HCT116 (cell line): ENCODE measurements at places on chromosomes 3 and 15. TPM values are rescaled to one million over a fixed set of nuclear protein-coding genes. Genes with fewer than 3 reads are reported as not detected.

- no peaks in the 10 kb centered on the region for H3K27me3 ChIP-seq
- H3K4me1 ChIP-seq = peaks cover 3% of the 10 kb centered on the region; the same call in 1 of the 2 replicates
- no peak for DNase-seq
- H3K36me3 ChIP-seq = no peaks in the 10 kb centered on the region
Observed at GRCh38 chr3:45841420-45841756, 531 bp downstream of the LZTFL1 start.

- no peak overlapping the region for H3K27ac ChIP-seq
- no peak for DNase-seq
- H3K4me3 ChIP-seq = no peak overlapping the region
- no peaks in the 10 kb centered on the region for H3K4me1 ChIP-seq
- H3K36me3 ChIP-seq = no peaks in the 10 kb centered on the region
Observed at GRCh38 chr15:54150255-54150654, 172.0 kb downstream of the UNC13C start.

GRCh38 chr3:128338536-128339330 lies 128.0 kb downstream of the DNAJB8 start:
- H3K4me3 ChIP-seq = no peak overlapping the region
- no peak overlapping the region for H3K27ac ChIP-seq
- H3K36me3 ChIP-seq = no peaks in the 10 kb centered on the region
- peaks cover 8% of the 10 kb centered on the region for H3K4me1 ChIP-seq
- DNase-seq = no peak

GRCh38 chr15:32979710-32980109 lies 214.8 kb downstream of the FMN1 start:
- H3K27ac ChIP-seq = no peak overlapping the region
- peaks cover 4% of the 10 kb centered on the region; the same call in 1 of the 2 replicates for H3K27me3 ChIP-seq
- no peaks in the 10 kb centered on the region for H3K4me1 ChIP-seq
- H3K36me3 ChIP-seq = no peaks in the 10 kb centered on the region
- DNase-seq = no peak

- no peaks in the 10 kb centered on the region for H3K27me3 ChIP-seq
- no peak for DNase-seq
- no peaks in the 10 kb centered on the region for H3K36me3 ChIP-seq
Observed at GRCh38 chr3:185824051-185825005, 514 bp downstream of the IGF2BP2 start.

- no peak overlapping the region for H3K27ac ChIP-seq
- H3K4me1 ChIP-seq = no peaks in the 10 kb centered on the region
- H3K4me3 ChIP-seq = no peak overlapping the region
- peaks cover 16% of the 10 kb centered on the region; the same call in 1 of the 2 replicates for H3K36me3 ChIP-seq
- DNase-seq = no peak
Observed at GRCh38 chr3:28328188-28329151, 20.1 kb upstream of the ZCWPW2 start.

Gene ITGB5
- total RNA-seq = 77.8 TPM

DNA sequence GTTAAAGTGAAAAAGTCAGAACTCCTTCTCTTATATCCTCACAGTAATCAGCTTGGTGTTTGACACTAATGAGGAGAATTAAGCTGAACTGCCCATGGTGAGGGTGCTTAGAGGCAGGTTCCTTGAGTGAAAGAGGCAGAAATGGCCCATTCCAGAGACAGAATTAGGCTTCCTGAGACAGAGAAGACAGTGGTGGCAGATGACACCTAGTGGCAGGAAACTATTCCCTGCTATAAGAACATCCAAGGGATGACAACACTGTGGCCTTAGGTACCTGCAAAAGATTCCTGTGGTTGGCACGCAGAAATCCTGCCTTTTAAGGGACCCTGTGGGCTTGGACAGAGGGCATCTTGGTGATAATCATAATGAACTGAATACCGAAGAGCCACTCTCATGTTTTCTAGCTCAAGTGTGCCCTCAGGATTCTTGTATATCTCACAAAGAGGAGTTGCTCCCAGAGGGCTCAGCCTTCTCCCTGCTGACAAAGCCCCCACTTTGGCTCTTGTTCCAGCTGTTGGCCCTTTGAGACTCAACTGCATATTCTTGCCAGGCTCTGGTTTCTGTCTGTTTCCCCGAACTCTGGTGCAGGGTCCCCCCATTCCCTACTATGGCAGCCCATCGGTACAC lies 56.0 kb downstream of the KBTBD12 start:
- no peaks in the 10 kb centered on the region for H3K27me3 ChIP-seq
- H3K36me3 ChIP-seq = no peaks in the 10 kb centered on the region
- peak; percentile 54 for DNase-seq

DNA sequence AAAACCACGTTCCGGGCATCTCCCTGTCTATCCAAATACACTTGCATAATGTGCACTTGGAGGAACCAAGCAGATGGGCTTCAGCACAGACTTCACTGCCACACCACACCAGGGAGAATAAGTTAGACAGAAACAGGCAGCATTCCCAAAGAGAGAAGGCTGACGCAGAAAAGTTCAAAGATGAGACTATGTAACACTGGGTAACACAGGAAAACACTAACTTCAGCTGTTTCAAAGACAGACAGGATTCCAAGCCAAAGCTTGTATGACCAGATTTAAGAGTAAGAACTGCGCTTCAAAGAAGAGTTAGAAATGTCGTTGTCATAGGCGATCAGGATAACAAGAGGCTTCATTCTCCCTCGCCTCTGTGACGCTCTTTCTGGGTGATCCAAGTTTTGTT lies 19.9 kb downstream of the SLC51A start:
- no peaks in the 10 kb centered on the region for H3K4me1 ChIP-seq
- H3K27ac ChIP-seq = no peak overlapping the region
- DNase-seq = no peak
- H3K36me3 ChIP-seq = peaks cover 2% of the 10 kb centered on the region; the same call in 1 of the 2 replicates
- no peaks in the 10 kb centered on the region for H3K27me3 ChIP-seq

GRCh38 chr3:94440767-94441493 lies 378.1 kb downstream of the NSUN3 start:
- no peaks in the 10 kb centered on the region for H3K4me1 ChIP-seq
- no peaks in the 10 kb centered on the region for H3K27me3 ChIP-seq
- no peak overlapping the region for H3K27ac ChIP-seq

GRCh38 chr3:46482632-46483350 lies 15.0 kb upstream of the RTP3 start:
- H3K4me3 ChIP-seq = no peak overlapping the region
- no peaks in the 10 kb centered on the region for H3K4me1 ChIP-seq
- no peak overlapping the region for H3K27ac ChIP-seq

Gene FBXO40
- total RNA-seq = not detected

- H3K27me3 ChIP-seq = no peaks in the 10 kb centered on the region
- no peak overlapping the region for H3K27ac ChIP-seq
- H3K4me1 ChIP-seq = no peaks in the 10 kb centered on the region
- H3K36me3 ChIP-seq = no peaks in the 10 kb centered on the region
- H3K4me3 ChIP-seq = no peak overlapping the region
- no peak for DNase-seq
Observed at GRCh38 chr3:79329154-79329553, 438.6 kb downstream of the ROBO1 start.

DNA sequence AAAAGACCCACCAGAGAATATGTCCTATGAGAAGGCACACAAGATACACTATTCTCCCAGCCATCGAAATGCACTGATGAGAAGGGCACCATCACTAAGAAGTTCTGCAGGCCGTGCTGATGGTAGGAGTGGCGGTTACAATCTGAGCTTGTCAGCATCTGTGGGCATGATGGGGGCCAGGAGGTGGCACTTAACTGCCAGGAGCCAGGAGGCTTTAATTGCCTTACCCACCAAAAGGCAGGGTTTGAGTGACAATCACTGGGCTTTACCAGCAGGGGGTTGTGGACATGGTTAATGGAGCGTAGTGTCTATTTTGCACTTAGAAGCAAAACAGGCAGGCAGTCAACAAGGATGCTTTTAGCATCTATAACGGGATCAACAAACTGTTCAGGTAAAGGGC lies 16.0 kb upstream of the SQOR start:
- DNase-seq = no peak
- no peak overlapping the region for H3K27ac ChIP-seq

DNA sequence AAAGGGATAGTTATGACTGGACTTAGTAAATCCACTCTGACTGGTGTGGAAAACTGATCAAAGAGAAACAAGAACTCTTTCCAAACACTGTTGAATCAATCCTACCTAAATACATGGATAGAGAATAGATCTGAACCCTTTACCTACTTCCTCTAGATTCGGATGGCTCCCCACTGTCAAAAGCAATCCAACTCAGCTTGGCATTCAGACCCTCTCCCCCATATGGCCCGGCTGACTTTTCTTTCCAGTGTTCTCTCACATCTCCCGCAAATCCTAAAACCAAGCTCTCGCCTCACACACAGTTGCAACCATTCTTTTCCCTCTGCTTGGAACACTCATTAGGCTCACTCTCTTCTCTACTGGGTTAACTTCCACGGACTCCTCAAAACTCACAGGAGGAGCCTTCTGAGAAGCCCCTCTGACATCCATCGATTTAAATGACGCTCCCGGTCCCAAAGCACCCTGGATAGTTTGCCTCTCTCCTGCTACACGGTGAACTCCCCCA lies 639 bp downstream of the SPICE1 start:
- no peaks in the 10 kb centered on the region for H3K36me3 ChIP-seq
- H3K27ac ChIP-seq = peak overlapping the region; percentile 71
- H3K4me3 ChIP-seq = peak overlapping the region; percentile 87
- no peak for DNase-seq
- peaks cover 16% of the 10 kb centered on the region; the same call in 1 of the 2 replicates for H3K4me1 ChIP-seq

Gene OIP5
- 19.7 TPM for total RNA-seq

Gene KBTBD12
- not detected for total RNA-seq

- no peak overlapping the region for H3K4me3 ChIP-seq
- peak; percentile 56 for DNase-seq
- no peaks in the 10 kb centered on the region for H3K4me1 ChIP-seq
- H3K27ac ChIP-seq = no peak overlapping the region
Observed at GRCh38 chr3:118817748-118818165, 216.9 kb downstream of the IGSF11 start.

- DNase-seq = no peak
- H3K4me1 ChIP-seq = no peaks in the 10 kb centered on the region
- H3K4me3 ChIP-seq = no peak overlapping the region
- H3K27me3 ChIP-seq = no peaks in the 10 kb centered on the region
- H3K27ac ChIP-seq = no peak overlapping the region
Observed at GRCh38 chr3:74491874-74492273, 122.6 kb downstream of the CNTN3 start.

DNA sequence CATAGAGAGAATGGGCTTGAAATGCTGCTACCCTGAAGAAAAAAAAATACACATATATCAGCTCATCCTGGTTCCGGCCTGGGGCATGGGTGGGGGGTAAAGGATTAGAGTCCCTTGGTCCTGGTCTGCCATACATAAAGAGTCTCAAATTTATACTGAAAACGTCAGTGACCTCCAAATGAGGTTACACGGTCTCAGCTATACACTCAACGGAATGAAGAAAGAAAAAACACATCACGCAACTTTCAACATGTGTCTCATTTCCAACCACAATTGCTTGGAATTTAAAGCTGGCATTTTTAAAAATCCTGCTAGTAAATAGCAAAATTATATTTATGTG lies 612.8 kb downstream of the MCTP2 start:
- DNase-seq = no peak
- no peaks in the 10 kb centered on the region for H3K36me3 ChIP-seq
- no peak overlapping the region for H3K27ac ChIP-seq
- H3K4me1 ChIP-seq = no peaks in the 10 kb centered on the region
- H3K4me3 ChIP-seq = no peak overlapping the region
- H3K27me3 ChIP-seq = no peaks in the 10 kb centered on the region

DNA sequence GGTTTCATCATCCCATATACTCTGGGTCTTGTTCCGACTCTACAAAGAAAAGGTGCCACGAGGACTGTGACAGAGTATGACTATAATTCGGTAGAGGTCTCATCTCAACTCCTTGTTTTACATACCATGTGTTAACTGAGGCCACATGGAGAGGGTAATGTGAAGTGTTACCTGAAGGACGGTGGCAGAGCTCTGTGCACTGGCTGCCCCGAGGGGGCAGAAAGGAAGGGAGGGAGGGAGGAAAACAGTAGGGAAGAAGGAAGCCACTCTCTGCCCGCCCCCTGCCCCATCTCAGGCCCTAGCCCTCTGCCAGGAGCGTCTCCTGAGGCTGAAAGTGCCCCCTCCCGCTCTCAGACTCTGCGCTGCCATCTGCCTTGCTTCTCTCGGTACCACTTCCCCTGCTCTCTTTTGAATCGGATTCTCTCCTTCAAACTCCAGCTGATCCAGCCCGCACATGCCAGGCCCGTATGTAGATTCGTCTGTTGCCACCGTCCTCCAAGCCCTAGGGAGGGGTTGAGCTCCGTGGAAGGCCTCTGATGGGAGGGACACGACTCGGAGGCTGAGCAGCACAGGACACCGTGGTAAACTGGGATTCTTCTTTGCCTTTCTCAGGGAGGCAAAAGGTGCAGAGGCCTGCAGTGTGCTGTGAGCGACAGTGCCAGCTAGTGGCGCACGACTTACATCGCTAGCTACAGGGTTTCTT lies 70.5 kb upstream of the ATP10A start:
- no peak overlapping the region for H3K4me3 ChIP-seq
- DNase-seq = no peak
- no peak overlapping the region for H3K27ac ChIP-seq
- no peaks in the 10 kb centered on the region for H3K4me1 ChIP-seq
- H3K27me3 ChIP-seq = no peaks in the 10 kb centered on the region

- H3K4me3 ChIP-seq = no peak overlapping the region
- no peaks in the 10 kb centered on the region for H3K36me3 ChIP-seq
- H3K4me1 ChIP-seq = no peaks in the 10 kb centered on the region
- H3K27ac ChIP-seq = no peak overlapping the region
Observed at GRCh38 chr3:65535260-65535659, 503.5 kb downstream of the MAGI1 start.

GRCh38 chr15:79849789-79850188 lies 47.0 kb downstream of the MTHFS start:
- no peaks in the 10 kb centered on the region for H3K27me3 ChIP-seq
- H3K27ac ChIP-seq = no peak overlapping the region
- no peaks in the 10 kb centered on the region; the same call in 1 of the 2 replicates for H3K36me3 ChIP-seq
- DNase-seq = no peak
- H3K4me3 ChIP-seq = no peak overlapping the region

Gene SIDT1
- not detected for total RNA-seq

- DNase-seq = no peak
- no peak overlapping the region for H3K27ac ChIP-seq
- no peaks in the 10 kb centered on the region for H3K27me3 ChIP-seq
- H3K4me3 ChIP-seq = no peak overlapping the region
- peaks cover under 1% of the 10 kb centered on the region; the same call in 1 of the 2 replicates for H3K4me1 ChIP-seq
Observed at GRCh38 chr3:151901644-151902285, 28.3 kb downstream of the SUCNR1 start.
